ENCODE measurements at places on chromosomes 7 and 10.

- DNase-seq, result no peak
Measured at GRCh38 chr7:27051451-27051850, 44.3 kb downstream of the HOXA1 start.

GRCh38 chr10:71638064-71638821 lies 81.3 kb downstream of the C10orf105 start:
- no peak for DNase-seq

DNA sequence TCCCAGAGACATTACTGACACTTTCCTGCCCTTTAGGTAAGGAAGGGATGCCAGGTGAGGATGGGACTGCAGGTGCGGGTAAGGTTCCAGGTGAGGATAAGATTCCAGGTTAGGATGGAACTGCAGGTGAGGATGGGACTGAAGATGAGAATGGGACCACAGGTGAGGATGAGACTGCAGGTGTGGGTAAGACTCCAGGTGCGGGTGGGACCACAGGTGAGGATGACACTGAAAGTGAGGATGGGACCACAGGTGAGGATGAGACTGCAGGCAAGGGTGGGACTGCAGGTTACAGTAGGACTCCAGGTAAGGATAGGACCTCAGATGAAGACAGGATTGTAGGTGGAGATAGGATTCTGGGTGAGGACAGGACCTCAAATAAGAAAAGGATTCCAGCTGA lies 322.3 kb downstream of the WDR37 start:
- no peak for DNase-seq

- no peak for DNase-seq
Measured at GRCh38 chr10:73838008-73838567, 26.7 kb upstream of the NDST2 start.

DNA sequence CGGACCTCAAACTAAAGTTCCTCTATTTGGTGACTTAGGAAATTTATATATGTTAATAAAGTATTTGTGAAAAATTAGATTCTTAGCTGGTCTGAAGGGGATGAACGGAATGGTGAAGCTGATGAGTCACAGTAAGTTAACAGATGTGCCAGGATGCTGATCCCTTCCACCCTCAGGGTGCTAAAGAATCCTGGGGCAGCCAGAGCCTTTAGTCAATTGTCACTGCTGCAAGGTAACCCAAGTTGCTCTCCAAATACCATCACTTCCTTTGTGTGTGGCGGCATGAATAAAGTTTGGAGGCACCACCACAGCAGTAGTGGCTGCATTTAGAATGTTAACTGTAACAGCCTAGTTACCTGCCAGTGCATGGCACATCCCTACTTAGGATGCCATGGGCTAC lies 222.6 kb upstream of the PPP1R3A start:
- no peak for DNase-seq

- DNase-seq, result no peak
Measured at GRCh38 chr10:32199714-32200394, 143.6 kb upstream of the KIF5B start.

DNA sequence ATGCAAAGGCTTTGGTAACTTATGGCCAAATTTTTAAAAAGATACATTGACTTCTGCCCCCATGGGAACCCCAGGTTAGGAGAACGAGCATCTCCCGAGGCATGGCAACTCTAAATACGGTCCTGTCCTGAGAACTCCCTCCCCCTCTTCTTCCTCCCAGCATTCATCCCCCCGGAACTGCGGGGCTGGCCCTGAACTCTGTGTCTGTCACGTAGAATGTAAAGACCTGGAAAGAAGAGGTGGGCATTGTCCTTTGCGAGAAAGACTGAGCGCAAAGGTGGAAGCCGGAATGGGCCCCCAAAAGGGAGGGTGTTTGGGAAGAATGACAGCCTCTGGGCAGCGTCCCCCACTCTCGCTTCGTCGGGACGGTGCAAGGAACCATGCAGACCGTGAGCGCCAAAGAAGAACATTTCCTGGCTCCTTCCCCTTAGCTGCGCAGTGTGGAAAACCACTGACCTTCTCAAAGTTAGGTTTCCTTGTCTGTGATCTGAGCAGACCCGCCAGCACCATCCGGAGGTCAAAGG lies 21.0 kb downstream of the SHH start:
- no peak for DNase-seq

DNA sequence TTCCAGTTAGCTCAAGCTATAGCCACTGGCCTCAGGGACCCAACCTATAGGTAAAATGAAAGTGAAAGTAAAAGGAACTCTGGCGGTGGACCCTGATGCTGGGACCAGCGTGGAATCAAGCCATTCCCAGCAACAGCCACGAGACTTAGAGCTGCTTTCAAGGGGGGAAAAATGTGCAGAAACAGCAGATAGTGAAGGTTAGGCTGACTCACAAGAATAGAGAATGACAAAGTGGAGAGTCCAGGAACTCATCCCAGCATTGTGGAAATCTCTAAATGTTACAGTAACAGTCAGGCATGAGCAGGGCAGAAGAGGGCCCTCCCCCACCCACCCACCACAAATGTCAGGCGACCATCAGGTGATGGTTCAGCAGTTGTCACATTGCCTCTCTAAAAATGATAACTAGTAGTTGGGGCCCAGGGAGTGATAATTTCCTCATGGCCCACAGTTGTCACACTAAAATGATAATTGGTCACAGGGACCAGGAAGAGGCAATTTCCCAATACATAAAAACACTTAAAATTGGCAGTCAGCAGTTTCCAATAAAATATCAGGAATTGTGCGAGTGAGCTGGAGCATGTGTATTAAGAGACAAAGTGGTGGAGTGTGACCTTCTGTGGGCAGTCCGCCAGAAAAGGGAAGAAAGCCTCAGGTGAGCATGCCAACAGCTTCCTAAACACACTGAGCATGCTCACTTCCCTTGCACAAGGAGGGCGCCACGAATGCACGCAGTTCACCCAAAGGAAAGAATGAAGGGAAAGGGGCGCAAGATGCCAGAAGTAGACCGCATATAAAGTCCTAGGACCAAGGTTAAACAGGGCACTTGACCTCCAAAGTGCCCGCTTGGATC lies 129.8 kb upstream of the PPP1R3A start:
- DNase-seq, result no peak

- no peak for DNase-seq
Measured at GRCh38 chr7:133237545-133237944, 15.3 kb upstream of the EXOC4 start.

- DNase-seq, result no peak
Measured at GRCh38 chr7:28208506-28208905, 27.9 kb upstream of the JAZF1 start.

- DNase-seq, result no peak
Measured at GRCh38 chr10:36450380-36450779, 675.0 kb upstream of the ANKRD30A start.

DNA sequence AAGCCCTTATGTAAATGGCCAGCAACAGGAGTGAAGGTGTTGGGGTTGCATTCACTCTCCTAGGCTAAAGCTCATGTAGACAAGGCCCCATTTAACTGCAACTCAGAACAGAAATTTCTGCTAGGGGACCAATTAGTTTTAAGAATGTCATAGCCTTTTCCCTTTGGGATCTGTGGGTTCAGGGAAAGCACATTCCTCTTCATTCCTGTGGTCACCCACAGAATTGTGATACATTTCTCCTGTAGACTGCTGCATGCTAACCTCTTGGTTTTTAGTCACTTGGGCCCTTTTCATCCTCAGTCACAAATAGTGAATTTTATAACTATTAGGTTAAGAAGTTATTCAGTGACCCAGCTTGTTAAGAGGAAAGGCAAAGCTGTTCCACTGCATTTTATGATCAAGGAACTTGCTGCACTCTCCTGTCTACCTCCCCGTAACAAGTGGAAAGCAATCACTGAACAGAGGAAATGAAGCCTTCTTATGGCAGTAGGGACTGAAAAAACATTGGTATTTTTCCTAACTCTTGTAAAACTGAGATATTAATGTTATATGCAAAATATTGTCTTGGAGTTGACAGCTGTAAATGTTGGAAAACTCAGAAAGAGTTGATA lies 124.9 kb downstream of the SND1 start:
- no peak for DNase-seq

GRCh38 chr10:113384181-113384580 lies 168.7 kb upstream of the HABP2 start:
- no peak for DNase-seq

- no peak for DNase-seq
Measured at GRCh38 chr7:13774976-13775375, 214.5 kb downstream of the ETV1 start.

DNA sequence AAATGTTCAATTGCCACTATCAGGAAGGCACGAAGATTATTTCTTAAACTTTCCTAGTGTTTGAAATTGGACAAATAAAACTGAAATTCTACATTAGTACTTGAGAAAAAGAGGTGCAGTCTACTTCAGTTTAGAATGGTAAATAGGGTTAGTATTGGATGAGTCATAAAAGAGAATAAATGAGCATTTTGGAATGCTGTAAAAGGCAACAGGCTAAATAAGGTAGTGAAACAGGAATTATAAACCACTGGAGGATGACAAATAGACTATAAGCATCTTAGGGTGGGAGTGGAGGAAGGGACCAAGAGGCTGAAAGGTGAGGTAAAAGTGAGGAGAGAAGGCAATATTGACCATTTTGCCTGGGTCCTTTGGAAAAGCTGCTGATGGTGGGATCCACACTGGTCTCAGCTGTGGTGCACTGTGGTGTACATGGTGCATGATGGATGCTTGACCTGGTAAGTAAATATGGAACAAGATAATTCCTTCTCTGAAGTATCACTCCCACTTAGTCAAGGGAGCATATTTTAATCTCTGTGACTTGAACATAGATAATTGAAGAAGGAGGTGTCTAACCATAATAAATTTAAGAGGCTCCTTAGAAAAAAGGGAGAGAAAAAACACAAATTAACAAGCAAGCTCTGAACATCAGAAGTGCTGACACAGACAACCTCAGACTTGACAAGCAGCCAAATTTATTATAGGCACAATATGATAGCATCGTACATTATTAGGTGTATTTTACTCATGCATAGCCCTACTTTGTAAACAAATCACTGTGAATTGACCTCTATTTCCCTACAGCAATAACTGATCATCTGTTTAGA lies 76.4 kb upstream of the SCIN start:
- no peak for DNase-seq

DNA sequence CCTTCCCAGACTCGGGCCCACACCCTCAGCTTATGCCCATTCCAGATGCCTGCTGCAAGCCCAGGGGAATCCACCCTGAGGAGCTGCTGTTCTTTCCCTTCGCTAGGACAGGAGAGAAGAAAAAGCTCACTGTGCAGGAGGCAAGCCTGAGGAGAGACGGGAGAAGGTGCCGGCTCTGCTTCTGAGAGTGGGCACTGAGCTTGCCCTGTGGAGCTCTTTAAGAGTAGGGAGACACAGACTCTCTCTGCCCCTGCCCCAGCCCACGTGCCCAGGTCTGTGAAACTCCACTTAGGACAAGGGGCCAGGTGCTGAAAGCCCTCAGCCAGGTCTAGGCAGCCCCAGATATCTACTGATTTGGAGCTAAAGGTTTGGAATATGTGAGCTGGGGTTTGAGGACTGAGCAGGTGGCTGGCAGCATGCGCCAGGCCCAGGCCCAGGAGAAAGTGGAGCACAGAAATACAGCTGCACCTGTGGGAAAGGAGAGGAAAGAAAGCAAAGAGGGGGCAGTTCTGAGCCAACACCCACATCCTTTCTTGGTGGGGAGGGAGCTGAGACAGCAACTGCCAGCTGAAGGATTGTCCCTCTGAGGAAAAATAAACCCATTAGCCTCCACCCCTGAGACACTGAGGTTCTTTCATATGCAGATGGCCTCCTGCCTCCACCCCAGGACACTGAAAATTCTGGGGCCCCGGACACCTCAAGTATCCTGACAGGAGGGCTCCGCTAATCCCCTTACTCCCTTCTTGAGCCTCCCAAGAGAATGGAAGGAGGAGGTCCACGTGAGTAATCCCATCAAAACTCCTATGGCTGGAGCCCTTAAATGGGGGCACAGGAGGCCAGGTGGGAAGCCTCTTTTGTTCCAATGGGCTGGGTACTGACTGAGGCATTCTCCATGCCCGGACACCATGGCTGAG lies 7.3 kb downstream of the POLL start:
- DNase-seq, result no peak

DNA sequence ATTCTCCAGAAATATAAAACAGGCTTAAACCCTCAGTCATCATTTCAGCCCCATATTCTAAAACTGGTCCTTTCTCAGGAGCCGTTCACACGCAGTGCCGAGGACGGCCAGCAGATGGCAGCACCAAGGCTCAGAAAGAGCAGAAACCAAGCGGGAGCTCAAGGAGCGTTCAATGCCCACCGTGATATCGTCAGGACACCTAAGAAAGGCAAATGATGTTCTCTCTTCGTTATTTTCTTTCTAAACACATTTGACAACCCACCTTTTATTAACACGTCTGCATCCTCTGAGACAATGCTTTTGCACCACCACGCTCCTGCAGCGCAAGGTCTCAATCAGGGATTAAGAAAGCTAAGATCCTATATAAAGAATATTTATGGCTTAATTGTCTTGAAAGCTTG lies 45.7 kb upstream of the RBM33 start:
- peak; percentile 40 for DNase-seq
